ENCODE measurements at places on chromosomes 6 and 20.

DNA sequence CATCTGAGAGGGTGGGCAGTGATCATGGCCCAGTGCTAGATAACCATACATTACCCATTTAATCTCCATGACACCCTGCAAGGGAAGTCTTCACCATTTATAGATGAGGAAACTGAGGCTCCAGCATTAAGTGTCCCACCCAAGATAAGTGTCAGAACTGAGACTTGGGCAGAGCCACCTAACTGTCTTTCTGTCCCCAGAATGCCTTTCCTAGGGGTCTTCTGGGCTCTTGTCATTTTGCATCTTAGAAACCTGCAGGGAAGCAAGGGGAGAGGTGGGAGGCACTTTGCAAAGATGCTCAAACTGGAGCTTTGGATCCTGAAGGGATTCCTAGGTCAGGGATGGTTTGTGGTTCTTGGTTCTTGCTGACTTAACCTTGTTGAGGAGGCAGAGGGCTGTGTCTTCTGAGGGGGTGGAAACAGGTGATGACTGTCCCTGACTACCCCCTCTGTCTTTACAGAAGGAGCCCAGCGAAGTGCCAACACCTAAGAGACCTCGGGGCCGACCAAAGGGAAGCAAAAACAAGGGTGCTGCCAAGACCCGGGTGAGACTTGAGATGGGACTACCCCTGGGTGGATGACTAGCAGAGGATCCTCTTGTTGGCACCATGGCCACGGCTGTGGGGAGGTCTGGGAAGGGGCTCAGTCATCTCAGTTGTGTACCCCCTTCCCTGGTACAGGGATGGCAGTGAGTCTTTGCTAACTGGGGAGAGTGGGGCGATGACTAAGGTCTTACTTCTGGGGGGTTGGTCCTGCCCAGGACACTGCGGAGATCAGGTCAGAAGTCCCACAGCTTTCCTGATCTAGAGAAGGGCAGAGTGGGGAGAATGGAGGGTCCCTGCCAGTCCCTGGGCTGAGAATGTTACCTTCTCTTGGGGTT, 5.8 kb downstream of the HMGA1 start:
- no peak for ATAC-seq

DNA sequence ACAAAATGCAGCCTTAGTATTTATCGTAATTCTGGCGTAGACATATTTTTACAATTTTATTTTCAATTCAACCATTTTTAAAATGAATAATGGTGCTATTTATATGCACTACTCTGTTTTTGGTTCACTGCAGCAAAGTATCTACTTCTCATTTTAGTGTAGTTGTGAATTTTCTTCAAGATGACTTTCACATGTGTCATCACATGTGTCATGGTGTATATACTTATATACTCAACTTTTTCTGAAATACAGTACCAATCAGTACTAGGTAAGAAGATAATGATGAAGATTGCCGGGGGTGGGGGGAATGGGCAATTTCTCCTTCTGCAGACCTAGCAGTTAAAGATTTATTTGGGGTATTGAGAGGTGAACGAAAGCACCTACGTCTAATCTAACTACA, 634.5 kb downstream of the PHF3 start:
- ATAC-seq: no peak

DNA sequence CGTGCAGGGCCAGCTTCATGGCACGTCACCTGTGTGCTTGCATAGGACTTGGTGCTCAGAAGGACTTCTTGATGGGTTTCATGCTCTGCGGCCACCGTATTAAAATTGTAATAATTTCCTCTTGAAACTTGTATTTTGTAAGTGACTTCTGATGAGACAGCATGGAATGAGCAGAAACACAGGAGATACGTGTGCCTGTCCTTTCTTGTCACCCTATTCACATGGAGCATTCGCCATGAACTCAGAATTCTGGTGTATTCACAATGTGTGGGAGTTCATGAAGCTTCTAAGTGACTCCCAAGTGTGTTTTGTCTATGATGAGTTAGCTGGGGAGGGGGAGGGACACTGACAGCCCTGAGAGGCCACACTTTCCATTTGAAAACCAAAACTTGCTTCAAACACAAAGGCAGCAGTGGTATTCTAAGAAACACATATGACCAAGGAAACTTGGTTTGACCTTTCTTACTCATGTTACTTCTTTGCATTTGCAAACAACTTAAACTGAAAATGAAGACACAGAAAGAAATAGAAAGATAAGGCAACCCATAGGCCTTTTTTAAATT, 92.1 kb upstream of the NEDD9 start:
- no peak for ATAC-seq

DNA sequence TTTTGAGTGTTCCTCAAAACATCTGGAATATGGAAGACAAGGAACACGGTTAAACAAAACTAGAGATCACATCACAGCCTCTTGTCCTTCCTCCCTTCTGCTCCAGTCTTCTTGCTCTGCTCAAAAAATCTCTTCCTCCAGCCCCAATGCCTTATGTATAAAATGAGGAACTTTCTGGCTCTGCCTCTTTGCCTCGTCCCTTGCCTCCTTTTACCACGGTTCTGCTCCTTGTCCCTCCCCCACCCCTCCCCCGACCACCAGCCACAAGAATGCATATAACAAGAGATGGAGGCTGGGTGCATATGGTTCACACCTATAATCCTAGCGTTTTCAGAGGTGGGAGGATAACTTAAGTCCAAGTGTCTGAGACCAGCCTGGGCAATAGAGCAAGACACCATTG, 43.6 kb downstream of the PLAGL2 start:
- no peak for ATAC-seq

GRCh38 chr20:52076164-52076563, 115.4 kb downstream of the ZFP64 start:
- ATAC-seq: peak; percentile 64

DNA sequence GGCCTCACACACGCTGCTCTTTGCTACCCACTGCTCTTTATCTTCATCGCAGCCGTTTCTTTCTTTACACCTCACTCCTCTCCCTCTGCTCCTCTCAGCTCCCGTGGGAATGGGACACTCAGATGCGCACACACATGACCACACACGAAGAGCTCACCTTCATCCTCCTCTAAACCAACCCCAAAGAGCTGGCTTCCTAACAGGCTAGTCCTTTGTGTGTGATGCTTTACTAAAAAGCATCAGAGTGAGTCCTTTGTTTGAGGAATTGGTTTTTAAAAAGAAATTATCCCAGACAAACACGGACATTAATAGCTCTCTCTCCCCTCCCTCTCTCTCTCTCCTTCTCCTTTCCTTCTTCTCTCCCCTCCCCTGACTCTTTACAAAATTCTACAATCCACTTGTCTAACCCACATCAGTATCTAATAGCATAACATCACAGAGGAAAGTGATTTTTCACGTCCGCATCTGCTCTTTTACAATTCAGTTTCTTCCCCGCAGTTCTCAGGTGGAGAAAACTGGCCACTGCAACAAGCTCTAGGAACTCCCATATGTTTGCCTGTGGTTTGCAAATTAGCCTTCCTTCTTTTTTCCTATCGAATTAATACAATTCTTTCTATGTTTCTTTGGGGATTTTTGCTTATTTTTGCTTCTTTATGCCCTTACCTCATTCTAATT, 306.8 kb upstream of the CNR1 start:
- no peak for ATAC-seq

DNA sequence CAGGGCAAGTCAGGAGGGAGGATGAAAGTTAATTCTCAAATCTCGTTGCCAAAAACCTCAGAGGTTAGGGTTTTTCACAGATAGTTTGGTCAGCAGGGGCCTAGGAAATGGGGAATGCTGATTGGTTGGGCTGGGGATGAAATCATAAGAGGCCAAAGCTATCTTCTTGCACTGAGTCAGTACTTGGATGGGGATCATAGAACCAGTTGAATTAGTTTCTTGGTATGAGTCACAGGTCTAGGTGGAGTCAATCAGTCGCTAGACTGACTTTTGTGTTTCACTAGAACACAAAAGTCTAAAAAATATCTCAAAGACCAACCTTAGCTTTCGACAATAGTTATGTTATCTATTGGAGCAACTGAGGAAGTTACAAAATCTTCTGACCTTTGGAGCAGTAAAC, 368.5 kb downstream of the TBC1D32 start:
- no peak for ATAC-seq

DNA sequence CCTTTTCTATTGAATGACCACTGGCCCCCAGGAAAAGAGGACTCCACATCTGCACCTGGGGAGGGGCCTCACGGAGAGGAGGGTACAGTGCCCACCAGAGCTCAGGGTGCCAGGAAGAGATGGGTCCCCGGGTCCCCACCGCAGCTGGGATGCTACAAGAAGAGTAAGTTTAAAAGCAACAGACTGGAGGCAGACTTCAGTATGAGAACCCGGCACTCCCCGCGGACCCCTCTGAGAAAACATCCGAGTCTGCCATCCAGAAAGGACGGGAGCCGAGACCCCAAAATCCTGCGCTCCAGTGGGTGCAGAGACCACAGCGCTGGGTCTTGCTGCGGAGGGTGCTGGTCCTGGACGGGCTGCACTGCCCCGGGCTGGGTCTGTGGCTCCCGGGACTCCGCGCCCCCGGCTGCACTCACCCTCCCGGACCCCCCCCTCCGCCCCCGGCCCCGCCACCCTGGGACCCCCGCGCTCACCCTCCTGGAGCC, 350 bp downstream of the HELZ2 start:
- peak; percentile 58 for ATAC-seq

DNA sequence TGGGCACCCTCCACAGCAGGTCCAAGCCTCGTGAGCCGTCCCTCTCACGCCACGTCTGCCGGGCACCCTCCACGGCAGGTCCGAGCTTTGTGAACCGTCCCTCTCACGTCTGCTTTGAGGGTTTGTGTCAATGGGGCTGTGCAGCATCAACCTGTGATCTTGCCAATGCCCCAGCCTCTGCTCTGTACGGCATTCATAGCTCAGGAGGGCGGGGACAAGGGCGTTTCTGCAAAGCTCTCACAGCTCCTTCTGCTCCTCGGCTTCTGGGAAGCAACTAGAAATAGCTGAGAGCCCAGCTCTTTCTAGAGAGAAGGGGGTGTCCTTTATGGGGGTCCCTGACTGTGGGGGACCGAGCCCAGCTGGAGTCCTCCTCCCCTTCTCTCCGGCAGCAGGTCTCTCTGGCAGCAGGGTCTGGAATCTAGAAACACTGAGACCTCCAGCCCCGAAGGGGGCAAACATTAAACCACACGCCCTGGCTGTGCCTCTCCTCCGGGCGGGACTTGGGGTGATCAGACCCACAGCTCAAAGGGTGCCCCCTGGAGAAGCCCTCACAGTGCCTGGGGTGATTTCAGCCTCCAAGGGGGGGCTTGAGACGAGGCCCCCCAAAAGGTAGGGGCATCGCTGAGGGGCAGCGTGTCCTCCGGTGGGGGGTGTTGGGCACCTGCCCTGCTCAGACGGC, 41.2 kb upstream of the CHRNA4 start:
- no peak for ATAC-seq

- ATAC-seq: no peak
These were observed 53.1 kb downstream of the MAP3K7 start for GRCh38 chr6:90533615-90534336.

DNA sequence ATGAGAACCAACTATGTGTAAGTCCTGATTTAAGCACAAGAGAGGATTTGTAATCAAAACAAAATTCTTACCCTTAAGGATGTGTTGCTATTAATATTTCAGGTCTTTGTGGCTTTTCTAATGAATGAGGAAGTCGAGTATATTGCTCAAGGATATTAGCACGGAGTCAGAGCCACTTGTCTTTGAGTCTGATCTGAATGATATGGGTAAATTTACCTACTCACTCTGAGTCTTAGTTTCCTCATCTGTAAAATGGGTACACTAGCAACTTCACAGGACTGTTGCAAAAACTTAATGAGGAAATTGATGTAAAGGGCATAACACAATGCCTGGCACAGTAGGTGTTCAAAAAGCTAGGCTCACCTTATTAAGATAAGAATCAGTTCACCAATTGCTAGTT, 30.0 kb upstream of the QKI start:
- ATAC-seq: no peak

GRCh38 chr20:33211817-33212424, 5.2 kb upstream of the BPIFA3 start:
- peak; percentile 86 for ATAC-seq

GRCh38 chr6:141335477-141336273, 797.0 kb upstream of the GJE1 start:
- ATAC-seq: peak; percentile 44

GRCh38 chr6:30615219-30615957, 1.7 kb downstream of the PPP1R10 start:
- ATAC-seq: peak; percentile 14

GRCh38 chr6:8642131-8642530, 206.8 kb upstream of the SLC35B3 start:
- no peak for ATAC-seq

DNA sequence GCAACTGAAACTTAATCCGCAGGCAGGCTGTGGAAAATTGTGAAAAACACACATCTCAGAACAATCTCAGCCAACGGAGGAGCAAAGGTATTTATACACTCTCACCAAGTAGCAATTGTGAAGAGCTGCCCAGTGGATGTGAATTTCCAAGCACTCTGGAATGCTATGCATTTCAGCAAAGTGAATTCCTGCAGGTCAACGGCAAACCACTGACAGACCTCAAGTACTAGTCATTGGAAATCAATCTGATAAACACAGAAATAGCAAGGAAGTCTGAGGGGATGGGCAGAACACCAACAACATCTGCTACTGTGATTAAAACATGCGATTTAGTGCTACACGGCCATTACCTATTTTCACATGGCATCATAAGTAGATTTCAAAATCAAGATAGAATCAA, 429.1 kb downstream of the HTR1B start:
- ATAC-seq: peak; percentile 92

GRCh38 chr6:168115748-168116437, 36.9 kb upstream of the FRMD1 start:
- no peak for ATAC-seq

DNA sequence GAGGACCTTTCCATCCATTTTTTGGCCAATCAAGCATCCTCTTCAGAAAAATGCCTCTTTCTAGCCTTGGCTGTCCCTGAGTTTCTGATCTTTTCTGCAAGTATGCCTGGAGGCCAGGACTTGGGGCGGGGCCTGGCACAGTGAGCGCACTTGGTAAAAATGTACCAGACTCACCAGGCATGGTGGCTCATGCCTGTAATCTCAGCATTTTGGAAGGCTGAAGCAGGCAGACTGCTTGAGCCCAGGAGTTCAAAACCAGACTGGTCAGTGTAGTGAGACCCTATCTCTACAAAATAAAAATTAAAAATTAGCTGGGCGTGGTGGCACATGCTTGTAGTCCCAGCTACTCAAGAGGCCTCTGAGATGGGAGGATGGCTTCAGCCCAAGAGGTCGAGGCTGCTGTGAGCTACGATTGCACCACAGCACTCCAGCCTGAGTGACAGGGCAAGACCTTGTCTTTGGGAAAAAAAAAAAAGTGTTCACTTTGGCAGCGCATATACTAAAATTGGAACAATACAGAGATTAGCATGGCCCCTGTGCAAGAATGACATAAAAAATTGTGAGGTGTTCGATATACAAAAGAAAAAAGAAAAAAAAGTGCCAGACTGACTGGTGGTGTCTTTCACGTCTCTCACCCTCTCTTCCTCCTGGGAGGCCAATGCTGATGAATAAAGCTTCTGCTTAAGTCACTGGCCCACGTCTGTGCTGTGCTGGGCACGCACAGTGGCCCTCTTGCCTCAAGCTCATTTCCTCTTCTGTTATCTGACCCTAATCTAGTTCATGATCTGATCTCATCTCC, 18.1 kb upstream of the SLC9A8 start:
- no peak for ATAC-seq

- ATAC-seq: no peak
These were observed 6.2 kb downstream of the BMP7 start for GRCh38 chr20:57259938-57260921.

- ATAC-seq: no peak
These were observed 111.3 kb upstream of the MLN start for GRCh38 chr6:33915134-33915533.

GRCh38 chr6:99905209-99906106, 88.6 kb downstream of the MCHR2 start:
- peak; percentile 97 for ATAC-seq
